ENCODE measurements at places on chromosomes 13 and 19.

GRCh38 chr19:46919324-46919723, 58.5 kb downstream of the ARHGAP35 start:
- DNase-seq, result no peak

GRCh38 chr13:96696389-96696900, 297.8 kb downstream of the OXGR1 start:
- DNase-seq, result no peak

GRCh38 chr19:45468159-45468651, 409 bp downstream of the FOSB start:
- DNase-seq, result no peak

DNA sequence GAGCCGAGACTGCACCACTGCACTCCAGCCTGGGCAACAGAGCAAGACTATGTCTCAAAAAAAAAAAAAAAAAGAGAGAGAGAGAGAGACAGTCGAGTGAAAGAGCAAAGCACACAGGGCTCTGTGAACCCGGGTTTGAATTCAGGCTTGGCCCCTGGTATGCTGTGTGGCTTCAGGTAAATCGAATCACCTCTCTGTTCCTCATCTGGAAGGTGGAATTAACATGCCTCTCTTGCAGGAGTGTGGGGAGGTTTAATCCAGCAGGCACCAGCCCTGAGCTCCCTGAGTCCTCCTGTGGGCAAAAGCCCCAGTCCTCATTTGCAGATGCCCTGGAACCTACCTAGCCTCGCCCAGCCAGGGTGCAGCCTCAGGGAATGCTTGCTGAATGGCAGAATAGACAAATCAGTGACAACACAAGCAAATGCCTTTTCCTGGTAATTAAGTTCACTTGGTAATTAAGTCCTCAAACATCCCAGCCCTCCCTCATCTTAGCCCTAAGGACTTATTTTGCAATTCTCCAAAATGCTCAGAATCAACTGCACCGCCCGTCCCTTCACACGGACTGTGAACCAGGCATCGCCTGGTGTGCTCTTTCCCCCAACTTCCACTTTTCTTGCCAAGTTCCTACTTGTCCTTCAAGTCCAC, 4.6 kb upstream of the ZNRF4 start:
- no peak for DNase-seq

GRCh38 chr13:99985241-99985874, 3.8 kb downstream of the ZIC2 start:
- no peak for DNase-seq
